ENCODE measurements at places on chromosomes 1 and 21.
A peak's percentile ranks its signal among the peaks of the same experiment; 100 is the strongest.

GRCh38 chr1:53811414-53811851 lies 26.7 kb downstream of the NDC1 start:
- DNase-seq = peak; percentile 20

DNA sequence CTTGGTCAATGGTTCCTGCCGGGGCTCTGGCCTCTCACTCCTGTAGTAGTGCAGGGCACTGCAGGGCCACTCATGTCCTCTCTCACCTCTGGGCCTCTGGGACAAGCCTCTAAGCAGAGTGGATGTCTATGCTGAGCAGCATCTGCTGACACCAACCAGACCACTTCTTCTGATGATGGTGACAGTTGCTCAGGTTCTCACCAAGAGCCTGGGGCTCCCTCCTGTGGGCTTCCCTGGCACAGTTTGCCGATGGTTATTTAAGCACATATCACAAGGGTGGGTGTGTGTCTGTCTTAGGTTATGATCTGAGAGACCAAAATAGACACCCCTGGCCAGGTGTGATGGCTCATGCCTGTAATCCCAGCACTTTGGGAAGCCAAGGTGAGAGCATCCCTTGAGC lies 17.4 kb upstream of the GPR137B start:
- no peak for DNase-seq

- DNase-seq = peak; percentile 99
These were observed 167.6 kb downstream of the RHOU start for GRCh38 chr1:228902781-228903433.

GRCh38 chr1:20426923-20427322 lies 59.1 kb downstream of the CAMK2N1 start:
- peak; percentile 89 for DNase-seq

DNA sequence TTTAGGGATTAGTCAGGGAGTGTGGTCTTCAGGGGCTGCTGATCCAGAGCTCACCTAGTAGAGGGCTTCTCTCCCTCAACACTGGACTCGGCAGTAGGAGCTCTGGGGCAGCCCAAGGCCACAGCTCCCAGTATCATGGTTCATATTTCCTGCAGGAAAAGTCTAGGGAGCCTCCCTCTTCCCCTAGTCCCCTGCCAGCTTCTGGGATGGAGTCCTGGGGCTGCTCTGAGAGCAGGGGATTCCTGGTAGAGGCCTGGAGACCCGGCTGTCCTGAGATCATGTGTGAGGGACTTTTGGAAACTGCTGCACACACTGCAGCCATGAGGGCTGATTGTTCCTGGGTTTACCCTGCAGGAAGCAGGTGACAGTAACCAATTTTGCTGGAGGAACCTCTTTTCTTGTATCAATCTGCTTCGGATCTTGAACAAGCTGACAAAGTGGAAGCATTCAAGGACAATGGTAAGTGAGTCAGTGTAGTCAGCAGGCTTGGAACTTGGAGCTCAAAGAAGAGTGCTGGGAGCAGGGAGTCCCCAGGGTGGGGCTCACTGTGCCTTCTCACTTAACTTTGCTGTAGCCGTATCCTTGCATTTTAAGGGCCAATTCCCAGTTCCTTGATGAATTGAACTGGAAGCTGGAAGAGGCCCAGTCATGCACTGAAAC lies 16.3 kb downstream of the STRIP1 start:
- peak; percentile 12 for DNase-seq

DNA sequence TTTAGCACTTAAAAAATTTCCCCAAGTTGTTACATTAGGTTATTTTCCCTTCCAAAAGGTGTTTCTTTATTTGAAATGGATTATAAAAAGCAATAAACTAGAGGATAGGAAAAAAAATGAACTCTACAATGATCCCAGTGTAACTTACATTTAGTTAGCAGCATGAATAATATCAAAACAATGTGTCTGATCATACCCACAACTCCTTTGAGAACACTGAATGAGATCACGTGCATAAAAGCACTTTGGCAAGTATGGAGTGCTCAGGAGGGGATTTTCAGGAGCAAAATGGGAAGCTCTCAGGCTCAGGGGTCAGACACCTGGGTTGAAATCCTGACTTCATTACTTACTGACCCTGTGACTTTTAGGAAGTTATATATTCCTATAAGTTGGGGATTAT lies 369.7 kb upstream of the PROX1 start:
- no peak for DNase-seq

DNA sequence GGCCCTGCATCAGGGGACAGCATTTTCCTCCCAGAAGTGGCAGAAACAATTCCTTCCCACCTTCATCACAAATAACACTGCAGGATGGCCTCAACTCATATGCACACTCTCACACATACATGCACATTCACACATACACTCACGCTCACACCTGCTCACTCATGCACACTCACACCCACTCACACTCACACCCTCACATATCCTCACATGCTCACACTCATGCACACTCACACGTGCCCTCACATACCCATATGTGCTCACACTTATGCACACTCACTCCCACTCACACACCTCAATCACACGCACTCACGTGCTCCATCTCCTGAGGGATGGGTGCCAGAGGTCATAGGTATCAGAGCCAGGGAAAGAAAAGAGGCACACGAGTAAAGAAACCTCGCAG lies 77.1 kb downstream of the NFASC start:
- DNase-seq = no peak

- no peak for DNase-seq
These were observed 80.0 kb downstream of the EPS15 start for GRCh38 chr1:51439053-51439452.
